Activated T-cell treated with anti-CD3 and anti-CD28 coated beads for 24 hours (primary cell): ENCODE measurements at places on chromosomes 6 and 20.

GRCh38 chr6:64074981-64075380 lies 439.4 kb downstream of the PHF3 start:
- no peak for DNase-seq

DNA sequence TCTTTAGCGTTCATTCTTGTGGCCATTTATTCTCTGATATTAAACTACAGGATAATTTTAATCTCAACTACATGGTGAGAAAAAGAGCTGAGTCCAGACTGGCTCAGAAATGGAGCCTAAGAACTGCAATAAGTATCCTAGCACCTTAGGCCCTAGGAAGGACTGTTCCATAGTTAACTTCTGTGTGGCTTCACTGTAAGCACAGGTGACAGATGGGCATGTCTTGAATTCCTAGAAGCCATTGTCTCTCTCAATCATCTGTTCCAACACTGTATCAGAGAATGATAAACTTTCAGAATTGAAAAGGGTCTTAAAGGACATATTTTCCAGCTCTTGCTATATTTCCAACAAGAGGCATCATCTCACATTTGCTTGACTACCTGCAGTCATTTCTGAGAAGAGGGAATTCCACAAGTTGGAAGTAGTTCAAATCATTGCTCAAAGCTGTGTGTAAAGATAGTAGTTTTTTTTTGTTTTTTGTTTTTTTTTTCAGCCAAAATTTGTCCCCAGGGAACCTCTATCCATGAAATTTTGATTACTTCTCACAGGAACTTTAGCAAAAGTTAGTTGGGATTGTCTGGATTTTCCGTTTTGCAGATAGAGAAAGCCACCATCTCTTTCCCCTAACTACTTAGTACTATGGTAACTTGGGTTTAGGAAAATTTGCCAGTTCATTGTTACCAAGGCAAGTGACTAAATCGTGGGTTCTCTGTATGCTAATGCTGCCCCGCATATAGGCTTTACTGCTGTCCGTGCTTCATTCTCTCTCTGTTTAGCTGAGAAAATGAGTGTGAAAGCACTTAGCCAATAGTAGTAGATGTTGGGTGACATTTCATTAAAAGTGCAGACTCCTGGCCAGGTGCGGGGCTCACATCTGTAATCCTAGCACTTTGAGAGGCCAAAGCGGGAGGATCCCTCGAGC lies 47.2 kb downstream of the KCNS1 start:
- DNase-seq = no peak

DNA sequence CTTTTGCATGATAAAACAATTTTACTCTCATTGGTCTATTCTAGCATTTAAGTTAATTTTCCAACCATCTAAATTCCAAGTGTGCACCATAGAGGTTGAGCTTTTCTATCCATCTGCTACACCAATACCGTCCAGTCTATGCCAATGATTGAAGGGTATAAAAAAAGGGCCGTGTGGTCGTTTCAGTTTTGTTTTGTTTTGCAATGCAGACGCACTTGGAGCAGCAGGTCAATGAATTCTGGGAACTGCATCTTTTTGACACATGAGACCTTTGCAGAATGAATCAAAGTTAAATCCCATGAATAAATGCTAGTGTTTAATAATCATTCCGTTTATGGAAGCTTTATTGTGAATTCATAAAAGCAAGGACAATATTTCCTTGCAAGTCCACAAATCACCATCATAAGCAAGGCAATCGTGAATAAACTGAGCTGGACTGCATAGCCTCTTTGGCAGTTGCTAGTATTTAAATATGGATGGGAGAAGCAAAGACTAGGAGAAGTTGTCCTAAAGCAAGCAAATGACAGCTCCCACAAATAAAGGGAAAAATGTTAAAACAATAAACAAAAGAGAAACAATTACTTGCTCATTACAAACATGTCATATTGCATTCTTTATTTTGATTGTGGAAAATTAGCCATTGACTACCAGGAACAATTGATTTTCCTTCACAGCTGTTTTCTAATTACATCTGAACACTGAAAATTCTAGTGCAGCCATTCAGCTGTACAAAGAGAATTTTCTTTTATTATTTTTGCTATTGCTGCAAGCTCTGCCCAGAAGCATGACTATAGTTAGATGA lies 649.7 kb upstream of the GJE1 start:
- no peak for DNase-seq

- DNase-seq = no peak
Measured at GRCh38 chr6:149136273-149136912, 181.1 kb upstream of the TAB2 start.
